ENCODE measurements at places on chromosomes 2 and 18.

DNA sequence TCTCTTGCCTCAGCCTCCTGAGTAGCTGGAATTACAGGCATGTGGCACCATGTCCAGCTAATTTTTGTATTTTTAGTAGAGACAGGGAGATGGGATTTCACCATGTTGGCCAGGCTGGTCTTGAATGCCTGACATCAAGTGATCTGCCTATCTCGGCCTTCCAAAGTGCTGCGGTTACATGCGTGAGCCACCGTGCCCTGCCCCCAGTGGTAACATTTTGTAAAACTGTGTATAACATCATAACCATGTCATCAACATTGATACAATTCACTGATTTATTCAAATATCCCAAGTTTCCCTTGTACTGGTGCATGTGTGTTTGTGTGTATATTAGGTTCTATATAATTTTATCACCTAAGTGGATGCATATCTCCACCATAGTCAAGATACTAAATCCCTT is 70.0 kb downstream of the PDCL3 start:
- DNase-seq, result no peak

DNA sequence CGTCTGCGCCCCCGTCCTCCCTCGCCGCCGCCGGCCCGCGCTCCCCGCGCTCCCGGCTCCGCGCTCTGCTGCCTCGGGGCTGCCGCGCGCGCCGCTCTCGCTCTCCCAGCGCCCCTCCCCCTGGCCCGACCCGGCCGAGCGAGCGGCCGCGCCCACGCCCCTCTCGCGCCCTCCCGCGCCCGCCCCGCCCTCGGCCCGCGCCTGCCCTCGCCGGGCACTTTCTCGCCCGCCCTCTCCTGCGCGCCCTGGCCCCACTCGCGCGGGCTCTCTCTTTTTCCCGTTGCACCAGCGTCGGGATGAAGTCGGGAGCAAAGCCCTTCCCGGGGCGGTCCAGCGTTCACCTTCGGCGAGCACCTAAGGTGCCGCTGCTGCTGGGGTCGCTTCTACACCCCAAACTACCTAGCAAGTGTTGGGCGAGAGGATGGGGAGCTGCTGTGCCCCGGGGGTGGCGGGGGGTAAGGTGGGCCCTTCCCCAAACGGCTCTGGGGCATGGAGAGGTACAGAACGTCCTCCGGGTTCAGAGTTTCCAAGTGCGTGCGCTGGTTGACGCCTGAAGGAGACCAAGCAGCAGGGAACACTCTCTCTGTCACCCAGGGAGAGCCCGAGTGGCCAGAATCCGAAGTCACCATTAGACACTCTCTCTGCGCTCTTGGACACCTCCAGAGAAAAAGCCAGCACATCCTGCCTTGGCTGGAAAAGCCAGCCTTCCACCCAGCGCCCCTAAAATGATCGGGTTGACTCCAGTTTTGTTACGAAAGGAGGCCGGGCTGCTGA is at the start of gene COLEC12:
COLEC12 (minus strand) TSS at position 70 of the 774 bp plus-strand sequence. CDS start 187 bp downstream, outside the sequence.
- no peak for DNase-seq

- DNase-seq, result peak; percentile 25
These were observed 20.4 kb upstream of the PAPOLG start for GRCh38 chr2:60735496-60736250.

- no peak for DNase-seq
These were observed 46.9 kb downstream of the MAL start for GRCh38 chr2:95072424-95072823.

DNA sequence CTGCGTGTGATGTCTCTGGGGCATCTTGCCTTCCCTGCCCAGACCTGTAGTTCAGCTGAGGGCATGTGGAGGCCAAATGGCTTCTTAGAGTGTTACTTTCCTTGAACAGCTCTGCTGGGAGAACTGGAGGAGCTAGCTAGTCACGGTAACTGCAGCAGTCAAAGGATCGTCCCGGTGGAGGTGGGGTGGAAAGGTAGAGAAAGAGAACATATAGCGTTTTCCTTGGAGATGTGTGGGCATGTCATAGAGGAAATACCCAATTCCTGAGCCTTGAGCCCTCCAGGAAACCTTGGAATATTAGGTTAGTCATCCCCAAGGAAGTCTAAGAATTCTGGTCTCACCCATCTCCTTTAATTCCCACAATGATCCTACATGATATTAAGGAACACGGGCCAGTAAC is 33.5 kb upstream of the IL37 start:
- no peak for DNase-seq

GRCh38 chr2:236352761-236353593 is 88.8 kb upstream of the ASB18 start:
- DNase-seq, result peak; percentile 19

GRCh38 chr2:30981510-30981909 is 156.7 kb downstream of the GALNT14 start:
- DNase-seq, result no peak

- DNase-seq, result no peak
These were observed 503.6 kb upstream of the TNP1 start for GRCh38 chr2:217363470-217363869.

DNA sequence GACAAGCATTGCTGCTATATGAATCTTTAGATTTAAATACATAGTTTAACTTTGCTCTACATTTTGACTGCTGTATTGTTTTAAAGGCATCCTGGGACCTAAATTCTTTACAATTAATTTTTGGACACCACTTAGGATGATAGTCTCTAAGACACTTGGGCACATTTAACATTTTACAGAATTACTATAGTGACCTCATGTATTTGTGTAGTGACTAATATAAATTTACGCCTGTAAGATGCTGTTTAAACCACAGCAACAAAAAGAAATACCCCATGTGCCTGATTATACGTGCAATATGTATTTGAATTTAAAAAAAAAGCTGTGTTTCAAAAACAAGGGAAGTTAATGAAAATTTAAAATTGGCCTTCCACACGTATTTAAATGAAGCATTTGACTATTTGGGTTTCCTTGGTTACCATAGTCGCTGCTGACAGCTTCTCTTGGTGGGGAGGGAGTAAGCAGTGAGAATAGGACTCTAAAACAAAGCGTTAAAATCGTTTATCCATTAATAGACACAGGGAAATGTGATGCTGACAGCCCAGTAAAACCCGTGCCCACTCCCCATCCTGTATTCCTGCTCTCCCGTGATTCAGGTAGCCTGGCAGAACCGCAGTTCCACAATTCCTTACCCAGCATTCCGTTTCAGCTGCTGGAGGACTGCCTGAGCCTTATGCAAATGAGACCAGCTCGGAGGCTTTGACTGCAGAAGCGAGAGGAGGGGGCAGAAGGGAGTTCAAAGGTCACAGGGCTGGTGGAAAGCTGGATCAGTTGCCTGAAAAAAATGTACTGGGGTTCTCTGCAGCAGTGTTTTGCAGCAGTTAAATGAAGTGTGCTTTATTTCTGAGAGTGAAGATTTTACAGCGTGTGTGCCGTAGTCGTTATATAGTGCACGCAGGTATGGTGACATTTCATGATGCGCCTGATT is 104.3 kb downstream of the CSRNP3 start:
- no peak for DNase-seq

DNA sequence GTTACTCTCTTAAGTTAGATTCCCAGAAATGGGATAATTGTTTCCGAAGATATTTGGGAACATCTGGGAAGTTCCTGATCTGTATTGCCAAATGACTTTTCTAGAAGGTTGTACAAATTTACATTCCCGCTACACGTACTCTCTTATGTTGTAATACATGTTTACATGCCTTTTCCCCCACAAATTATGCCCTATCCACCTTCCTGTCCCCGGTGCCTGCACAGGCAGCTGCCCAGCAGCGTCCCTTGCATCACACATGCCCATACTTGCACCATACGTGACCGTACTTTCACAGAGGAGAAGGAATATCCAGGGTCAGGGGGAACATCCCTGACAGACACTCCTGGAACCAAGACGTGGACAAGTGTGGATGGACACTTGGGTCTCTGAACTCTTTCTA is 24.2 kb upstream of the KLF11 start:
- no peak for DNase-seq

GRCh38 chr2:240069829-240070228 is 16.5 kb upstream of the OR6B3 start:
- DNase-seq, result no peak

- no peak for DNase-seq
These were observed 1.6 kb upstream of the SUCLG1 start for GRCh38 chr2:84460670-84461069.

GRCh38 chr18:23995180-23995579 is 19.4 kb upstream of the TTC39C start:
- no peak for DNase-seq

DNA sequence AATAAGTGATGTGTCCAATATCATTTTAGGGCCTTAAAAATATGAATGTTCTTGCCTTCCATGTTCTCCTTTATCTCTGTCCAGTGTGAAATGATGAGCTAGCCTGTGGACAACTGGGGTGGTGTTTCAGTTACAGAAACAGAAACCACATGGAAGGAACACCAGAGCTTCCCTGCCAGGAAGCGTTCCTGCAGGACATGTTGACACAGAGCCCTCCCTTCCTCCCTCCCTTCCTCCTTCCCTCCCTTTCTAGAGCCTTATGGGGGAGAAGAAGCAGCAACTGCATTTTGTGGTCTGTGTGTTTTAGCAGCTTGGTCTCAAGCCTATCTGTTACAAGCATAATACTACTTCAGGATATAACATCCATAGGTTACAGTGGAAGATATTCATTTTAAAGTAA is 539.7 kb upstream of the NETO1 start:
- no peak for DNase-seq

- DNase-seq, result no peak
These were observed 23.7 kb upstream of the AP1S3 start for GRCh38 chr2:223860809-223861738.

GRCh38 chr18:60070631-60071030 is 170.8 kb downstream of the PMAIP1 start:
- no peak for DNase-seq

GRCh38 chr2:209383212-209383611 is 40.6 kb upstream of the MAP2 start:
- DNase-seq, result no peak

DNA sequence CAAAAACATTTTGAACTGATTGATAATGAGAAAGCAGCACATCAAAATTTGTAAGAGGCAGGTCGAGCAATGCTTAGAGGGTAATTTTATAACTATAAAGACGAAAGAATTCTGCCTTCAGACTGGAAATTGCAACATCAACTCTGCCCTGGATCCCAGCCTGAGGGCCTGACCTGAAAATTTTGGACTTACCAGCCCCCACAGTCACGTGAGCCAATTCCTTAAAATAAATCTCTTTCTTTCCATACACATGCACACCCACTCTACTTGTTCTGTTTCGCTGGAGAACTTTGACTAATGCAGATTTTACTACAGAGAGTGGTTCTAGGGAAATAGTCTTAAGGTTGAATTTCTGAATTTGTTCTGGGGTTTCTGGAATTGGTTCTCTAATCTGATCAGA is 14.6 kb upstream of the ACOXL start:
- DNase-seq, result no peak

- no peak for DNase-seq
These were observed 10.0 kb downstream of the GALNT5 start for GRCh38 chr2:157267476-157267875.

DNA sequence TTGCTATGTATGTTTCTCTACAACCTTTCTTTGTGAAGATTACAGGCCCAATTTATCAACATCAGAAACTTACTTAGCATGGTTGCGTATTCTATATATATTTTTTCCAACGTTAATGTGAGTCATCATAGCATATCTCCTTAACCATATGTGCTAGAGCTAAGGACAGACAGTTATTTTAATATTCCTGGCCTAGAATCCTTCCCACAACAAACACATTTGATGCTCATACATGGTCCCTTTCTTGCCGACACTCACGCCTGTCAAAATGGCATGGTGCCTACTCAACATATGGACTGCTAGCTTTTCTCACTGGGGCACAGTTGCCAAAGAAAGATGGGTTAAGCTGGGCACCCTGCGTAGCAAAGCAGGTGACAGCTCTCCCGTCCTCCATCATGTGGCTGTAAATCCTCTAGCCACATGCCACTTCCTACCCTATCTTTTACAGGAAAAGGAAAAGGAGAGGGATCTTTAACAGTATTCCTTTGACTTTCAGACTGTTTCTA is 75.2 kb upstream of the GALNT5 start:
- DNase-seq, result no peak

DNA sequence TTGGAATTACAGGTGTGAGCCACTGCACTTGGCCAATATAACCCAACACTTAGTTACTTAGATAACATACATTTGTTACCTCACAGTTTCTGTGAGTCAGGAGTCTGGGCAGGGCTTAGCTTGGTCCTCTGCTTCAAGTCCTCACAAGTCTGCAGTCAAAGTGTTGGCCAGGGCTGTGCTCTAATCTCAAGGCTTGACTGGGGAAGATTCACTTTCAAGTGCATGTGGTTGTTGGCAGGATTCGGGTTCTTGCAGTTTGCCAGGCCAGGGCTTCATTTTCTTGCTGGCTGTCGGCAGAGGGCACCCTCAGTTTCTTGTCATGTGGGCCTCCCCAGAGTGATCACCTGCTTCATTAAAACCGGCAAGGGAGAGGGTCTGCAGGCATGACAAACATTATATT is 103.7 kb downstream of the SLC4A3 start:
- DNase-seq, result no peak

DNA sequence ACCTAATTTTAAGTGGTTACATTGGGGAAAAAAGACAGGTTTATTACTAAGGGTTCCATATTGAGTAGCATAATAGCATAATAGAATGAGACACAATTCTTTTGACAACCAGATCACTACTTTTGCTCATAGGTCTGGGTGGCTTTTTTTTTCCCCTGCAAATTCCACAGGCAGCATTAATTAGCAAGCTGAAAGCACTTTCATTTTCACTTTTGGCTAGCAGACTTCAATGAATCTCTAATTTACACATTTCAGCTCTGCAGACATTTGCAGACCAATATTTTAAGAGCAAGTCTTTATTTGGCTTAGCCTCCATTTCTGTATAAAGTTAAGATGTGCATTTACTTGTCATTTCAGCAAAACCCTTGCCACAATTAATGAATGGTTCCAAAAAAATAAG is 185.5 kb downstream of the NOL4 start:
- no peak for DNase-seq

DNA sequence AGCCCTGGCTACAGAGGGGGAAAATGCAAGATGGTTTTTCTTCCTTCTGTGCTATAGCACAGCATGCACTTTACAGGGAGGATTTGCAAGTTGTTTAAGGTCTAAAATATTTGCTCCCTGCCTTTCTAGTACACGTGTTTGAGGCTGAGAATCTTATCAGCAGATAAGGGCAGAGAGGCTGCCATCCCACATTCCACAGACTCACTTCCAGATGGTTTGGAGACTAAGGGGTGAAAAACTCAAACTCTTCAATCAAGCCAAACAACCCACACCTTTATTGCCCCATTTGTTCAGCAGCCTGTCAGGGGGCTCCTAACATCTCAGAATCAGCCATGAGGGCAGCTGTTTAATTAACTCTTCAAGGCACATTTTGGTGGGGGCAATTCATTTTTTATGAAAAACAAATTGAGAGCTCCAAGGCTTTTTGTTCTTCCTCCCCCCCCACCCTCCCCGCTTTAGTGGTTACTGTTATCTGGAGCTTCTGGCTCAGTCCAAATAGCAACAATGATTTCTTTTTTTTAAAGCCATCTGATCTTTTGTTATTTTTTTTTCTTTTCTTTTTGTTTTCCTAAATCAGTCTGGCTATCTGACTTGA is 242.6 kb upstream of the NT5C1B start:
- no peak for DNase-seq

All from CD4-positive, alpha-beta T cell (primary cell).